ENCODE measurements at places on chromosomes 3 and 15.

DNA sequence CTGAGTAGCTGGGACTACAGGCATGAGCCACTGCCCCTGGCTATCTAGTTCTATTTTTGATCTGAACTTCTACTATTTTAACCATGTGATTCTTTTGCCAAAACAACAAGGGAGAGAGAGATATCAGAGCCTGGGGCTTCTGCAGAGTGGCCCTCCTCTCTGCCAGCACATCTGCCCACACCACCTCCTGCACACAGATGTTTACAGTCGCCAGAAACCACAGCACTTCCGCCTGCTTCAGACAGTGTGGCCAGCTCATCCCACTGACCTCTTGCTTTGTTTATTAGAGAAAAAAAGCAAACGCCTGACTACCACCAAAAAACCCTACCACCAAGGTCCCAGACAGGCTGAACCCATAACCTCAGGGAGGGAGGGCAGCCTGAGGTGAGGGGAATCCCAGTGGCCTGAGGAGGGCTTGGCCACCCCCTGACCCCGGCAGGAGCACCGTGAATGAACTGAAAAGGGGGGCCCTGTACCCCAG lies 85.9 kb upstream of the ABHD2 start:
- no peak for DNase-seq

DNA sequence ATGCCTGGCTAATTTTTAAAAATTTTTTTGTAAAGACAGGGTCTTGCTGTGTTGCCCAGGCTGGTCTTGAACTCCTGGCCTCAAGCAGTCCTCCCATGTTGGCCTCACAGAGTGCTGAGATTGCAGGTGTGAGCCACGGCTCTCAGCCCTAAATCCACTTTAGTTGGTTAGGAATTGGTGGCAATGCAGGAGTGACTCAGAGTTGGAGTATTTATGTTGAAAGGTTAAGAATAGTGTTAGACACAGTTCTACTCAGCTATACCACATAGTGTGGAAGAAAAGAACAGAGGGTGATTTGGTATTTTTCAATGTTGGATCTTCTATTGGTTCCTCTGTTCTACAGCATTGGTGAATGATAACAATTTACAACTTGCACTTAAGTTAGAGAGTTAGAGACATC lies 7.6 kb downstream of the ZNF639 start:
- DNase-seq, result no peak

DNA sequence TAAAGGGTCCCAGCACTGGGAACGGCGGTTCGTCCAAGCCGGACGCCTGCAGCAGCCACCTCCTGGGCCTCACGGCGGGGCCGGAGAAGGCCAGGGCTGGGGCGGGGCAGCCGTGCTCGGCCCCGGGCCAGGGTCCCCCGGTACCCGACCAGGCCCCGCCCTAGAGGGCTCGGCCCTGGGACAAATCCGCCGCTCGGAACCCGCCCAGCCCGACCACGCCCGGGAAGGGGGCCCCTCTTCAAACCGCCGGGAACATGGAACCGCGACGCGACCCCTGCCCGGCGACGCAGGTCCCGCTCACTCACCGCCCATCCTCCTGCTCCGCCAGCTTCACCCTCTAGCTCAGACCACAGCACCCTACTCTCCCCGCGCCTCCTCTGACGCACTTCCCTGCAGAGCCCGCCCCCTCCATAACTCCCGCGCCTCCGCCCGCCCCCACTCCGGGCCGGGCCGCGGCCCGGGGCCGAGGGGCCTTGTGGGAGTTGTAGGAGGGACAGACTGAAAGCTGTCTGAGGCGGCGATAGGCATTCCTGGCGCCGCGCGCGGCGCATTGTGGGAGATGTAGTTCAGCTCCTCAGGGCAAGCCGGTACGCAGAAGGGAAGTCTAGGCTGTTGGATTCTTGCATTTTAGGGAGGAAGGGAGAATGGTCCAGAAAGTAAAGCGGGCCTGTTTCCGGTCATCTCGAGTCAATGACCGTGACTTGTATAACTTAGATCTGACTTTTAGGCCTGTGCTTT lies at the start of gene CLDND1:
CLDND1 (minus strand) TSS at position 359 of the 738 bp plus-strand sequence. CDS start 1,478 bp downstream, outside the sequence.
- peak; percentile 96 for DNase-seq

DNA sequence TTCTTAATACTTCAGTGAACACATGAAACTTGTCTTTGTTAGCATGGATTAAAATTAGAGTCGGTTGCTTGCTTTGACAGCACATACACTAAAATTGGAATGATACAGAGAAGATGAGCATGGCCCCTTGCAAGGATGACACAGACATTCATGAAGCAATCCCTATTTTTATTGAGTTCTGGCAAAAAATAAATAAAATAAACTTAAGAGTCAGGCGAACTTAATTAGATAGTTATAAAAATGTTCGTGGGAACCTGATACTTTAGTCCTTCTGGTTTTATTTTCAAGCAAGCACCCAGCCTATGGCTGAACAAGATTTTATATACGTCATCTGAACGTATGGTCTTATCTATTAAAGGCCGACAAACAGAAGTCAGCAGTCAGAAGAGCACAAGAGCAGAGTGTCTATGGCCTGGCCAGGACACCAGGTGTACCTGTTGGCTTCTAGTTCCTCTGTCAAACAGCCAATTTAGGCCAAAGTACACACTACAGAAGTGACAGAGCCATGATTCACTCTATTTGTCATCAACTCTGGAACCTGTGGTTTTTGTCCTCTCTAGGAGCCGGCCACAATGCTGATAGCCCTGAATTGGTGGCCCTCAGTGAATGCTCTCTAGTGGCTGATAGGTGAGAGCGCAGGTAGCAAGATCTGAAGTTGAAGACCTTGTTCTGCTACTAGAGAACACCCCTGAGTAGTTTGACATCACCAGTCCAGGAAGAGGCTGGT lies 64.3 kb downstream of the LEO1 start:
- no peak for DNase-seq

GRCh38 chr3:30236011-30236410 lies 370.4 kb upstream of the TGFBR2 start:
- no peak for DNase-seq

- DNase-seq, result no peak
Observed at GRCh38 chr15:38554354-38554753, 10.3 kb downstream of the RASGRP1 start.

GRCh38 chr15:66803182-66803729 lies 101.2 kb downstream of the SMAD6 start:
- no peak for DNase-seq

- DNase-seq, result no peak
Observed at GRCh38 chr3:40053663-40054062, 244.3 kb downstream of the MYRIP start.

GRCh38 chr15:83287541-83288027 lies 3.1 kb upstream of the BNC1 start:
- no peak for DNase-seq

DNA sequence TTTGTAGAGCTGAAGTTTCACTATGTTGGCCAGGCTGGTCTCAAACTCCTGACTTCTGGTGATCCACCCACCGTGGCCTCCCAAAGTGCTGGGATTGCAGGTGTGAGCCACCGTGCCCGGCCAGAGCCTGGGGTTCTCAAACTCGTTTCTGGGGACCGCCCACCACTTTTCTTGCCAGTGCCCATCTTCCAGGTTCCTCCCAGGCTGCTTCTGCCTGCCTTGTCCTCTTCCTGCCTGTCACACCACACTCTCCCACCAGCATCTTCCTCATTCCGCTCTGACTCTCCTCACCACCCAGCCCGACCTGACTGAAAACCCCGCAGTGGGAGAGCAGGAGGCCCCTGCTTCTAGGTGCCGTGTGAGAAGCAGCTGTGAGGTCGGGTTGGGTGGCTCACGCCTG lies 3.1 kb upstream of the DYNLT2B start:
- peak; percentile 66 for DNase-seq

- DNase-seq, result no peak
Observed at GRCh38 chr3:52722491-52722890, 16.6 kb downstream of the SPCS1 start.

- DNase-seq, result no peak
Observed at GRCh38 chr3:46574243-46574646, 8.1 kb upstream of the LRRC2 start.
